G401 (cell line): ENCODE measurements at places on chromosomes 1 and 21.

GRCh38 chr21:14072761-14073535 lies 137.8 kb downstream of the LIPI start:
- DNase-seq, result no peak

- no peak for DNase-seq
Measured at GRCh38 chr1:241180569-241180968, 176.4 kb downstream of the RGS7 start.

GRCh38 chr1:102174259-102174863 lies 177.6 kb upstream of the OLFM3 start:
- no peak for DNase-seq

DNA sequence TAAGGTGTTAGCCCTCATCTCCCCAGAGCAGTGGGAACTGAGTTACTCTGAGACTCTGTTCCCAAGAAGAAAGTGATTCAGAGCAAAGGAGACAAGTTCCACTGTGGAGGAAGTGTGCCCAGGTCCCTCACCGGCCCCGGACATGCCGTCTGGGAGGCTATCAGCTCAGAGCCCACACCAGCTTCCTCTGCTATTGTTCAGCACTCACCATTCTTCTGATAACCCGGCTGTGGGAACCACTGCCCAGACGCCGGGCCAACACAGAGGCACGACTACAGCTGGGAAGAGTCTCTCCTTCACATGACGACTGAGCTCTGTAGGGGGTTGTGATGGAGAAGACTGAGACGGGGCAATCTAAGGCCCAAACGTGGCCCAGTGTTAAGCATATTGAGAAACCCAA lies 34.2 kb upstream of the GJA5 start:
- no peak for DNase-seq

DNA sequence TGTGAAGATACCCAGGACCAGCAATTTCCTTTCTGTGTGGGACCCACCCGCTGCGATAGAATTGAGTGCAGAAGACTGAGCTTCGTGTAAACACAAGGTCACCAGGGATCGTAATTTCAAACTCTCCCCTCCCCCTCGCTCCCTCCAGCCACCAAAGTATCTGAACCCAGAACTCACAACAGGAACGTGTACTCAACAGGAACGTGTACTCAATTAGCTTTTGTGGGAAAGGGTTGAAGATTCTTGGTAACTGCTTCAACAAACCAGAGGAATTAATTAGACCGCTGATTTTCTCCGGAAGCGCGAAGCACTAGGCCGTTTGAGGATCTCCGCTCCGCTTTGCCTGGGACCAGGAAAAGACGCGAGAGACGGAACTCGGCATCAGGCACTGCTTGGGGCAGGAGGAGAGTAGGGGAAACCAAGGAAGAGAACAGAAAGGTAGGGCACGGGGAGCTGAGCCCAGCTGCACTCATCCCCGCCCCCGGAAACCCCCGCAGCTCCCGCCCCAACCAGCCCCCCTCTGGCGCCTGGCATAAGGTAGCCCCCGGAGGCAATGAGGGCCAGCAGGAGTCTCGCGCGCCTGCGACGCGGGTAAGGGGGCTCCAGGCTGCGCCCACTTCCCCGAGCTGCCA lies 453 bp downstream of the DRAM2 start:
- peak; percentile 78 for DNase-seq

- peak; percentile 73 for DNase-seq
Measured at GRCh38 chr1:28756846-28757245, 20.1 kb downstream of the YTHDF2 start.

- no peak for DNase-seq
Measured at GRCh38 chr1:48229317-48229716, 6.8 kb downstream of the SLC5A9 start.

DNA sequence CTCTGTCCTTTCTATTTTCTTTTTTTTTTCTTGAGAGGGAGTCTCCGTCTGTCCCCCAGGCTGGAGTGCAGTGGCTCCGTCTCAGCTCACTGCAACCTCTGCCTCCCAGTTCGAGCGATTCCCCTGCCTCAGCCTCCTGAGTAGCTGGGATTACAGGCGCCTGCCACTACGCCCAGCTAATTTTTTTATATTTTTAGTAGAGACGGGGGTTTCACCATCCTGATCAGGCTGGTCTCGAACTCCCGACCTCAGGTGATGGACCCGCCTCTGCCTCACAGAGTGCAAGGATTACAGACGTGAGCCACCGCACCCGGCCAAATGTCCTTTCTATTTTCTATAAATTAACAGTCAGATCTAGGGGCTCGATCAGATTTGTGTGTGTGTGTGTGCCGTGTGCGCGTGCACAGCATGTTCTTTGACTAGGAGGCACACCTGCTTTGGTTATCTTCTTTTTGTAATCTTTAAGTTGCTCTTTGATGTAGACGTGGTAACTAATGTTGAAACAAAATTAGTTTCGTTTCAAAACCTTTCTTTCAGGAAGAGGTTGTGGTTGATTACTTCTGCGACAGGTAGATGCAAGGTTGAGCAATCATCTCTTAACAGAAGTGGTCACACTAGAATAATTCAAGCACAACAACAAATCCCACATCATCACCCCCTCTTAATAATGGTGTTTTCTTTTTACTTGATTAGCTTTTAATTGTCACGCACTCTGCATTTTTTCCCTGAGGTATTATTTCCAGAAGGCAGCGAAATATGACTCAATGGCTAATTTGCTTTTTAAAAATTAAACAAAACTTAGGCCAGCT lies 779 bp upstream of the DEGS1 start:
- DNase-seq, result no peak
